Right renal pelvis (tissue), 4 donors: ENCODE measurements at places on chromosomes 7 and 10.

- no peak for DNase-seq
These were observed 98.7 kb downstream of the LRRC4 start for GRCh38 chr7:127932496-127932895.

DNA sequence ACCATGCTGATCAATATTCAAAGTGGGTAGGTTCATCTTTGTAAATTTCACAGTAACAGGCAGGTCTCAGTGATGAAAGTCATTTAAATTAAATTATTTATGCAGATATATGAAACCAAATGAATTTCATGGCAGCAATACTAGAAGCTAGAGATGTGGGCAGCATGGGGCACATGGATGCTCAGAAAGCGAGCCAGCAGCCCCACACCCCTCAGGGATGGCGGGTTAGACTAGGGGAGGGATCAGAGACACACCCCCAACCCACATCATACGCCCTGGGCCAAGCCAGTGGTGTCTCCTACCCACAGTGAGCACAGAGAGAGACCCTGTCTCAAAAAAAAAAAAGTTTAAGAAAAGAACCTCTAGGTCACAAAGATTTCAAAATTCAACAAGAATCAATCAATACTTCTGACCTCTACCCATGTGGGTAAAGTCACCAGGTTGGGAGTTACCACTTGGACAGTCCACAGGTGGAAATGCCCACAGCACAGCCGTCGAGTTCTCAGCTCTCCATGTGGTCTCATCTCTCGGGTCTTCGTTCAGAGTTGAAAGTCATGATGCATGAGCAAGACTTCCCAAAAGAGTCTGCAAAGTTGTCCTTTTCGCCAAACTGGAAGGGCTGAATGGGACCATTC is 79.3 kb upstream of the PPP2R2D start:
- DNase-seq: no peak

DNA sequence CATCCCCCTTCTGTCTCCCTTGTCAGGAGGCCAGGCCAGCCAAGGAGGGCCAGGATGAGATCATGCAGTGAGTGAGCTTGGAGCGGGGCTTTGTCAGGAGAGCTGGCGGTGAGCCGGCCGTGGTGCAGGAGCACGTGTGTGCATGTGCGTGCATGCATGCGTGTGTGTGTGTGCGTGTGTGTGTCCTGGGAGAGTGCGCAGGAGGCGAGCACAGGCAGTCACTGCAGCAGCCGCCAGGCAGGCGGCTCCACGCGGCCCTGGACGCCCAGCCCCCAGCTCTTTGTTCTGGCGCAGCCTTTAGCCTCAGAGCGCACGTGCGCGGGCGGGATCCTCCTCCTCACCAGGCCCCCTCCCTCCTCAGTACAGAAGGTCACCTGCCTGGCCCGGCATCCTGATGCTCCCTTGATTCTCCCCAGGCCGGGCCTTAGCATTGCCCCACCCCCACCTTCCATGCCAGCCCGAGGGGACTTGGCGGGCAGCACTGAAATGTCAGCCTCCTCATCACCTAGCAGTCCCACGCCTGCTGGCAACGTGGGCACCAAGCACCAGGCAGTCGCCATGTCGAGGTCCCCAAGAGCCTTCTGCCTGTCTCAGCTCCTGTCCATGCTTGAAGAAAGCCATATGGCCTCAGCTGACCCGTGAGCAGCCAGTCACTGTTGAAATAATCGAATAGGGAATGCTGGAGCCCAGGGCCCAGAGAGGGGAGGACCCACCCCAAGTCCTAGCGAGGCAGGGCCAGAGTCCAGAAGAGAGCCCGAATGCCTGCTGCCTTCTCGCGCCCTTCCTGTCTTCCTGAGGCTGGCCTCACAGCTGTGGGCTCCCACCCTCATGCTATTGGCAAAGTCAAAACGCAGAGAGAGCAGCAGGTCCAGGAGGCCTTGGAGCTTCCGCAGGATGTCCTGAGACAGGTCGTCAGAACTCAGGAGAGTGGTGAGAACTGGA is 125.9 kb upstream of the PPIF start:
- peak; percentile 67 for DNase-seq

GRCh38 chr10:111102359-111102837 is 25.6 kb downstream of the ADRA2A start:
- no peak for DNase-seq

- no peak for DNase-seq
These were observed 40.5 kb downstream of the PDE6C start for GRCh38 chr10:93652857-93653256.

DNA sequence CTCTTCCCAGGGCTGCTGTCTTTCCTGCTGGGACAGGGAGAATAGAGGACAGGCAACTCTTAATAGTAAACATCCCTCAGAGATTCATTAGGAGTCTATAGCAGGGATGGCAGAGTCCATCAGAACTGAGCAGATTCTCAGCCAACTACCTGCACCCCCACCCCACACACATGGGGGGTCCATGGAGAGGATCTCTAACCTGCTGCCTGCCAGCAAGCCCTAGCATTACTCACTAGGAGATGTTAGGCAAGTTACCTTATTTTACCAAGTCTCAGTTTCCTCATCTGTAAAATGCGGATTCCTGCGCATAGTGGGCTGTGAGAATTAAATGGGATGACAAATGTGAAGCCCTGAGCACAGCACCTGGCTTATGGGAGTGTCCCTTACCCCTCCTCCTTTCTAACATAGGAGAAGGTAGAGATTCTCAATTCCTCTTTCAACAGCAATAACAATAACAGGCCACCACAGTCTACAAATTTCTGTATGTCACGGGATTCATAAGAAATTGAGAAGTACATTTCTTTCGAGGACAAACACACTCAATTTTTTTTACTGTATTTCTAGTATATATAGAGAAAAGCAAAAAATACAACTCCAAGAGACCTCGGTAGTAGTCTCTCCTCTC is 23.8 kb upstream of the WDR11 start:
- no peak for DNase-seq

DNA sequence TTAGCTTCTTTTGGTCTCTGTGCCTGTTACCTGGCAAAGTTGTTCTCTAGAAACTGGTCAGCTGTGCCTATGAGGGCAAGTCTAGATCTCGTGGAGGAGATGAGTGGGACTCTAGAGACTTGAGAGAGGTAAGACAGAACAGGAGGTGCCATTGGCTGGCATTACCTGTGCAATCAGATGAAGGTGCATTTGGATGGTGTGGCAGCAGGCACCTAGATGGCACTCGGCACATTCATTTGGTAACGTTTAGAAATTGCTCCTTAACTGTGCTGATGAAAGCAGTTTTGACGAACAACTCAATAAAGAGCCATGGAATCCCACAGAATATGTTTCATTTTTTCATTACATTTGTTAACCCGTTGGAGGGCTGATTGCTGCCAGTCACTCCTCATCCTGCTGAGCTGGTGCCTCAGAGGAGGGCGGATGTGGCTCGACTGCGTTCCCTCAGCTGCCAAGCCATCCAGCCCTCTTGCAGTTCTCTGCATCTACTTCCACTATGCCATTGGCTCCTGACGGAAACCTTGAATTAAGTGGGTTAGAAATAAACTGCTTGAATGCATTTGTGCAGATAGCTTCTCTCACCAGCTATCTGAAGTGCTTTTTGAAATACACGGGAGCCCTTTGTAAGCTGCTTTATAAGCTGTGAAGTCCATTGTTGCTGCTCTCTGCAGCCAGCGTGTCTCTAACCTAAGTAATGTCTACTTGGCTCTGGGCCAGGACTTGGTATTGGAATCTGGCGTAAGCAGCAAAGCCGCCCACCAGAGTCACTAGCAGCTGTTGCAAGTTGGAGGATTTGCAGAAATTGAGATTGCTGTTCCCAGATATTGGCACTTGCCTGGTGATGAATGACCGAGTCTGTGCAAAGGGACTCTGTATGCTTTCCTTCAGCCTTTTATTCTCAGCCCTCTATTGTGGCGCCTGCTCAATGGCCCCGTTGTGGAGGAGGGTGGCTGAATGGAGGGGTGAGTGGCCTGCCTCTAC is 87.4 kb downstream of the LRRC4 start:
- no peak for DNase-seq

GRCh38 chr10:3769556-3769955 is 15.5 kb downstream of the KLF6 start:
- no peak for DNase-seq

DNA sequence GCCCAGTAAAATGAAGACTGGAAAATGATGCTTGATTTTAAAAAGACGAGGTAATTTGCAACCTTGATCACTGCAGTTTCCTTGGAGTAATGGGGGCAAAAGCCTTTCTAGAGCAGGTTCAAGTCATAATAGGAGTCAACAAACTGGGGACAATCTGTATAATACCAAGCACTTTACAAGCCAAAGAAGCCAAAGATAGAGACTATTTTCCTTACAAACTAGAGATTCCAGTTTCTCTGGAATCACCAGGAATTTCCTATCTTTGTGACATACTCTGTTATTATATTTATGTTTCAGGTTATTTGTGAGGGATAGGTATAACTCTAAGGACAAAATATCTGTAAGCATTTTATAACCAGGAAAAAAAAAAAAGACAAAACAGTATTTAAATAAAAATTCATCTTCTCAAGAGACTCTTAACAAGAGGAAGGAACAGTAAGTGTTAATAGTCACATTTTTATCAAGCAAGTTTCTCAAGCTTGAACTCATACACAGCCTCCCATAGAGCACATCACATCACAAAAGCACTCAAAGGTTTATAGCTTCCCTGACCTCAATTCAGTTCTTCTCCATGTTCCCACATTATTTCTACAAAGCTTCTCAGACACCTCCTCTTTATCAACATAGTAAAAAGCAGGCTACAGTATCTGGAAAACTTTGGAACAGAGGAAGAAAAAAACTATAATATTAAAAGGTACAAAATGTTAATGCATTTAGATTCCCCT is 18.9 kb downstream of the JMJD1C start:
- DNase-seq: no peak

DNA sequence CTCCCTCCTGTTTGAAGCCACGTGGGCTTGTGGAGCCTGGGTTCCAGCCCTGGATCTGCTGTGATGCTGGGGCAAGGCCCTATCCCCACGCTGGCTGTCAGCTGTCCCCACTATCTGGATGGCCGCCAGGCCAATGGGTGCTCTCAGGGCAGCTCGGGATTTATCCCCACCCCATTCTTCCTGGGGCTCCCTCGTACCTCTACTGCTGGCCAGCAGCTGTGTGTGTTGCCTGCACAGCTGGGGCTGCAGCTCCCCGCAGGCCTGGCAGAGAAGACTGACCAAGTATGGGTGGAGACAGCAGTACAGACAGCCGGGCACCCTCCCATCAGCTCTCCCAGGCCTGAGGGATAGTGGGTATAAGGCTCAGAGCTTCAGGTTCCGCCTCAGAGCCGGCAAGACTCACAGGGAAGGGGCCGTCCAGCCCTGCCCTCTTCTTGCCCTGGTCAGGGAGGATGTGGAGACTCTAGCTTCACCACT is 13.6 kb downstream of the CLIP2 start:
- no peak for DNase-seq

DNA sequence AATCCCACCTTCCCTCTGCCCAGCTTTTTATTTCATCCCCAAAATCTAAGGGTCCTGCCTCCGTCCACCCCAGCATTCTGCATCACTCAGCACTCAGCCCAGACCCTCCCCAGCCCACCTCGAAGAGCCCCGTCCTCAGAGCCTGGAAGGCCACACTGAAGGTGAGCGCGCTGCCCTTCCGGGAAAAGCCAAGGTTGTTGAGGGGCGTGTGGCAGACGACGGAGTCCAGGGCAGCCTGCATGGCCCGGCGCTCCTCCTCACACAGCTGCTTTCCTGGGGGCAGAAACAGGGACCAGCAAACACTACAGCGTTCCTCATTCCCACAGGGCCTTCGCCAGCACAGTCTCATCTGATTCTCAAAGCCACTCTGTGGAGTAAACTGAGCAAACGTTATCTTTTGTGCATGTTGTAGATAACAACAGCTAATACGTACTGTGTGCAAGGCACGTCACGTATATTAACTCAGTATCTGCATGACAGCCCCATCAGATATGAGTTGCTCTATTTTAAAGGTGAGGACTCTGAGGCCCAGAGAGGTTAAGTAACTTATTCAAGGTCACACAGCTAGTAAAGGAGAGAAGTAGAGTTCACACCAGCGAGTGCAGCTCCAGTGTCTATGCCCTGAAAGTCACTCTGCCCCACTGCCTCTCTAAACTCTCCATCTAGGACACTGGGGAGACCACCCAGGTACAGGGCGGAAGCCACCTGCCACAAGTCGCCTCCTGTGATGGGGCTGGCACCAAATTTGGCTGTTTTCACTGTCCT is 2.8 kb downstream of the TRAPPC14 start:
- DNase-seq: no peak

GRCh38 chr7:152344253-152344652 is 91.5 kb downstream of the KMT2C start:
- no peak for DNase-seq

GRCh38 chr7:129557686-129558481 is 53.6 kb upstream of the NRF1 start:
- DNase-seq: no peak

DNA sequence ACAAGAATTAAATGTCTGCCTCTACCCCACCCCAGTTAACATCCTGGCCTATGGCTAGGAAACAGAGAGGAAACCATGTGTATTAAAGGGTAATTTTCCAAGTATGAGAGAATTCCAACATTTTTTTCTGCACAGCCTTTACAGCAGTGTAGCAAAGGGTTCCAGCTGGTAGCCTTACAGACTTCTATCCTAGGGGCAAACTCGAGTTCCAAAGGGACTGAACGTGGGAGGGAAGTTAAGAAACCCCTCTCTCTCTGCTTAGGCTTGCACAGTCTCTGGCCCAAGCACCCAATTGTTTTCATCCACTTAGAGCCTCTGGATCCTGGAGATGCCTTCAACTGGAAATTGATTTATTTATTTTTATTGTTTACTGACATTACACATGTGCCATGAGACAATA is 60.3 kb downstream of the SLC16A12 start:
- no peak for DNase-seq

DNA sequence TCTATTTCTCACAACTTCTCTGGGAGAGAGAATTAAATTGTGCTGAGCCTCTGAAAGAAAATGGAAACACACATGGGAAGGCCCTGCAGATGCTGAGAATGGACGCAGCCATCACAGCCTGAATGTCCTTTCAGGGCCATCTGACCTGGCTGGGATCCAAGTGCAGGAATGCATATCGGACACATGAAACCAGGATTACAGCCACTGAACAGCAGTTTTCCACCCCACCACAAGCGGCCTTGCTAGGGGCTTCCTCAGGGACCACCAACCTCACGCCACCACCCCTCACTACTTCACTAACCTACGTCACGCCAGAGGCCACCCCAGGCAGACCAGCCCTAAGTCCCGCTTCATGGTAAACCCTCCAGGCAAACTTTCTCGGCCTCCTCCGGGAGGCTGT is 103.3 kb downstream of the DIP2C start:
- DNase-seq: peak; percentile 56

DNA sequence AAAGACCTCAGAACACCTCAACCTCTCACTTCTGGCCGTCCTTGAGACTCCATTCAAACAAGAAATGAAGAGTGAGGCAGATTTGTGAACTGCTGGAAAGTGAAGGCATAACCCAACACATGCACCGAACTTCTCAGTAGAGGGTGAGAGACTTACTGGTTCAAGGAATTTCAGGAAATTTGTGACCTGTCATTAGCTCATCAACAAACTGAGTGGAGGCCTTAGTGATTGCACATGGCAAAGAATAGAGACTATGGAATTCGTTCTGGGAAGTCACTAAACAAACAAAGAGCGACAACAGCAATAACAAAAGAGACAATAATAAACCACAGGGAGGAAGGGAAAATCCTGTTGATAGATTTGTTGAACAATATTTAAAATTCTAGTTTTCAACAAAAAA is 125.0 kb upstream of the AKR1E2 start:
- no peak for DNase-seq
